ENCODE measurements at places on chromosomes 1 and 21. TPM values are rescaled to one million over a fixed set of nuclear protein-coding genes. Genes with fewer than 3 reads are reported as not detected.

The ARHGEF10L gene
- polyA plus RNA-seq: 36.5 TPM

The OR6N1 gene
- polyA plus RNA-seq: not detected

The CD1B gene
- 0.13 TPM for polyA plus RNA-seq

The CFAP126 gene
- 17.6 TPM for polyA plus RNA-seq

The CBS gene
- polyA plus RNA-seq: 37.0 TPM

The DCST2 gene
- 0.85 TPM for polyA plus RNA-seq

The ACTL8 gene
- polyA plus RNA-seq: not detected

The PADI3 gene
- polyA plus RNA-seq: 0.06 TPM

The RORC gene
- polyA plus RNA-seq: 1.3 TPM

The C1orf87 gene
- 0.27 TPM for polyA plus RNA-seq

The PPFIA4 gene
- 6.6 TPM for polyA plus RNA-seq

Measured in right renal cortex interstitium (tissue), 3 donors.